Glutamatergic neuron (in vitro differentiated cells): ENCODE measurements at places on chromosomes 12 and 14. TPM values are rescaled to one million over a fixed set of nuclear protein-coding genes. Genes with fewer than 3 reads are reported as not detected.

Gene NUBPL
- total RNA-seq: 12.5 TPM

Gene SMIM41
- total RNA-seq: 0.88 TPM

DNA sequence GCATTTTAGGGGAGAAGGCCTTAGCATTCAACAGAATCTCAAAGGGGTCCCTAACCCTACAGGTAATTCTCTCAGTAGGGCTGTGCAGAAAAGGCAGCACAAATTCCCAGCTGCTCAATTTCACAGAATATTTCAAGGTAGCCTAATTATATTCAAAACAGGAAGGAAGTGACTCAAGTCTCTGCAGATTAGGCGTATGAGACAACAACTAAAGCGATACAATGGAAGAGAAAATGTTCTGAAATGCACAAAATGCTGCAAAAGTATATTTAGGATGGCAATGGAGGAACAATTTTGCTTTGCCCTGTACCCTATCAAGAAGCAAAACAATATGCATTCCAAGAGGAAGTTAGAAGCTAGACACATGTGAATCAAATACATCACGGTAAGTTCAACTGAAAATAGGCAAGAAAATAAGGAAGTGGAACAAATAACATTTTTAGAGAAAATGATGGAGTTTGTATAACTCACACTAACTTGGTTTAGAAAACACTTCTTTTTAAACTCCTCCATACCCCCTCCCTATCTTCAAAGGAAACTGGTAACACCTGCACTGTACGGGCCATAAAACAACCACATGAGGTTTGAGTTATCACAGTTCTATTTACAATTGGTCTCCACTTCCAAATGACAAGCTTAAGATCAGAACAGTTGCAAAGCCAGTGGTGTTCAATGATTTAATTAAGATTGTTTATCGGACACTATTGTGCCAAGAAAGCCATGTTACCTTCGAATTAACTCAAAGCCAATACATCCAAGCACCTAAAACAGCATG, 1.6 kb downstream of the GIT2 start:
- no peak for DNase-seq

GRCh38 chr14:41663473-41663850, 56.8 kb downstream of the LRFN5 start:
- no peak for DNase-seq

DNA sequence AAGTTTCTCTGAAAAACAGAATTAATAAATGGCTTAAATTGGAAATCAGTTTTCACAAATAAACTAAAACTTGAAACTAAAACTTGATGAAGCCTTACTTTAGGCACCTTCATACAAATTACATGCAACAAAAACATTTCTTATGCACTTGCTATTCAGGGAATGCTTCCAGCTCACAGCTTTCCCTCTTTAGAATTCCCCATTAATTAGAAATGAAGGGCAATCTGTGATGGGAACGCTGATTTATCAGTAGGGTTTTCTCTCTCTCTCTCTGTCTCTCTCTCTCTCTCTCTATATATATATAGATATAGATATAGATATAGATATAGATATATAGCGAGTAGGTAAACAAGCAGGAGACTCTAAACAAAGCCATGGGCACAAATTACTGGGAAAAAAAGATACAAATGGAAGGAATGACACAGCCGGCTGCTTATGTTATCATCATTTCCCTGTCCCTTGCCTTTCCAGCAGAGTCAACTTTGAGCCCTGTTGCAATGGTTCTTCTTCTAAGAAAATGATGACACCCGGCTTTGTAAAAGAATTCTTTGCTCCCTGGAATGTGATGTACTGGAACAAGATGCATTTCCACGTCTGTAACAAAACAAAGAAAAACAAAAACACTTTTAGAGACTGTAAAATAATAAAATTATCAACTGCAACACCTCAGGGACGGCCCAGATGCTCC, 1121.6 kb upstream of the TMEM132C start:
- no peak for DNase-seq

Gene PELI2
- 158 TPM for total RNA-seq

Gene DBX2
- not detected for total RNA-seq

Gene ACOT6
- not detected for total RNA-seq

GRCh38 chr14:66291756-66292155, 194.4 kb upstream of the CCDC196 start:
- no peak for DNase-seq

GRCh38 chr12:129971721-129972120, 67.9 kb upstream of the TMEM132D start:
- DNase-seq: no peak

DNA sequence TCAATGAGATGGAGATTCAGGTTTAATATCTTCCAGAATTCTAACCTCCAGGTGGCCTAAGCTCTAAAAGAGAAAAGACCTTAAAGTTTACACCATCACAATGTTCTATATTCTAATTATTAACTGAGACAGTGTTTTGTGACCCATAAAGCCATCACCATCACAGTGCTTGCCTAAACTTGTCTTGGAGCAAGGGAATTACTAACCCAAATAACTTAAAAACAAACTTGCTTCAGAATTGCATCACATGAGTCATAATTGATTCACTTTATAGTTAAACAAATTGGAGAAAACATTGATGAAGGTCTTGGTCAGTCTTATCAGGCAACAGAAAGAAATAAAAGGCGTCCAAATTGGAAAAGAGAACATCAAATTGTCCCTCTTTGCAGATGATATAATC, 54.5 kb upstream of the ALG10 start:
- DNase-seq: no peak

DNA sequence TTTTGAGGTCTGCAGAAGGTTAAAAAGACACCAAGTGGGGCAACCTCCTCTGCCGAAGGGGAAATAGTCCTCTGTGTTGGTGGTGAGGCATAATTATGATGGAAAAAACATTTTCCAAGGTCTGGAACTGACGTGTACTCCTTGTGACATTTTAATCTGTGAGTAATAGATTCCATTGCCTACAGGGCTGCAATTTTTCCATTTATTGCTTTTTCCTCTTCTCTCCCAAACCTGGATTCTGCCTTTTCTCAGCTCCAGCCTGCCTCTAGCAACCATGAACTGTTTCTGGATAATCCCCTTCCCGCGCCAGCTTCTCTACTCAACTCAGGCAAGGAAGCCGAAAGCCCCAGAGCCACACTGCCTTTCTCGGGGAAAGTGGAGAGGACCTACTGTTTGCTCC, 230.1 kb upstream of the PLXNC1 start:
- DNase-seq: no peak

- DNase-seq: no peak
Measured at GRCh38 chr12:78881685-78882084, 17.1 kb downstream of the SYT1 start.

DNA sequence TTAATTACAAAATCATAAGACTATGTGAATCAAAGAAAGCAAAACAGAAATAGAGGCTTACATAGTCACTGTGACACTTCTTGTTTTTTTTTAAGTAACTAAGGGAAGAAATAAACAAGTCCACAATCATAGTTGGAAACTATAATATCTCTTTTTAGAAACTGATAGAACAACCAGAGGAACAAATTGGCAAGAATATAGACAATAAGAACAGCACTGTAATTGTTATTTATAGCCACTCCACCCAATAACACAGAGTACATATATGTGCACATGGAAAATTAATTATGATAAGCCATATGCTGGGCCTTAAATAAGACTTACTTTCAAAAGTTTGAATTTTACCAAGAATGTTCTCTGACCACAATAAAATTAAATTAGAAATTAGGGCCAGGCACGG, 101.1 kb downstream of the PLEKHG7 start:
- no peak for DNase-seq

DNA sequence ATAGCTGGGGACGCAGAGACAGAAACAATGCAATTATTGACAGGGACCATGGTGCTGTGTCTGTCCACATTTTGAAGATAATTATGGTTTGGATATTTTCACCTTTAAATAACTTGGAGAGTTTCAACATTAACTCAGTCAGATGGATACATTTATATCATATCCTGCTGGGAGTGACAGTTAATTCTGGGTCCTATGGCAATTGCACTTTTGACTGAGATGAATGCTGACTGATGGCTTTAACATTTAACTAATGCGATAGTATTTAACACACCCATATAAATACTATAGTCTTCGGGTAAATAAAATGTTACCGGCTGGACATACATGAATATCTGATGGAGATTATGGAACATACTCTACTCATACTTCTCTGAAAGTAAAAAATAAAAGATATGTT, 118.3 kb downstream of the LRRK2 start:
- no peak for DNase-seq

DNA sequence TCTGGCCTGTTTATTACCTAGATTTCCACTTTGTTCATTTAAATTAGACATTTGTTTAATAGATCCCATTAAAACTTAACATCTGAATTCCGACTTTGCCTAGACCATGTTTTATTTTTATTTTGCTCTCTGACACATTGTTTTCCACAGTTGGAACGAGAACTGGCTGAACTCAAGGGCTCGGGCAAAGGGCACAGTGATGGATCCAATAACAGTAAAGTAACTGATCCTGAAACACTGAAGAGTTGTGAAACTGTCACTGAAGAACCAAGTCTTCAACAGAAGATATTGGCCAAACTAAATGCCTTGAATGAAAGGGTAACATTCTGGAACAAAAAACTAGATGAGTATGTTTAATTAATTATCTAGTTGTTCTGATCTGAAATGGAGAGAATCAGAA, 39.7 kb downstream of the LRRC9 start:
- no peak for DNase-seq

DNA sequence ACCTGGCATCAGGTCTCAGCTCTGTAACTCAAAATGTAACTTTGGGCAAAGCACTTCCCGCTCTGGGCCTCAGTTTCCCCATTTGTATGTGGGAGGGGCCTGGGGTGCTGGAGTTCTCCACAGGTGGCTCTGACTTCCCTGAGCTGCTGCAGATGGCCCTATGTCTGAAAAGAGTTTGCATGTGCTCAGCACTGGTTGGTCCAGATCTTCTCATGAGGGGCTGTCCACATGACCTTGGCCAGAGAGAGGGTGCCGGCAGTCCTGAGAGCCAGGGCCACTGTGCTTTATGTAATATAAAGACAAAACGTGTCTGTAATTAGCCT, 7.2 kb upstream of the CACNA2D4 start:
- DNase-seq: no peak

Gene INSM2
- 21.7 TPM for total RNA-seq

DNA sequence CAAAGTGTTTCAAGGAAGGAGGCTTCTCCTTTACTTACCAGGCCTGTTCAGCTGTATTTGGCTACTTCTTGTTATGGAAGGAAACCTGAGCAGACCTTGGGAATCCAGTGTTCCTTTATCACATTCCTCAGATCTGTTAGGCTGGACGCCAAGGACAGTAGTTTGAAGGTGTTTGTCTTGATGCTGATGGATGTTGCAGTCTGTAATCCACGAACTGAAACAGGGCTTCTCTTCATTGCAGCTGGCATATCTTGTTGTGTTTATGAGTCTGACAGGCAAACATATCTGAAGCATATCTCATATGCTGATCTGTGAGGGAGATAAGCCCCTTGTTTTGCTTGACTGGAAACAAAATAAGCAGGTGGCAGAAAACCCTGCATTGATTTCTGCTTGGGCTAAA, 904.3 kb downstream of the NRXN3 start:
- no peak for DNase-seq

DNA sequence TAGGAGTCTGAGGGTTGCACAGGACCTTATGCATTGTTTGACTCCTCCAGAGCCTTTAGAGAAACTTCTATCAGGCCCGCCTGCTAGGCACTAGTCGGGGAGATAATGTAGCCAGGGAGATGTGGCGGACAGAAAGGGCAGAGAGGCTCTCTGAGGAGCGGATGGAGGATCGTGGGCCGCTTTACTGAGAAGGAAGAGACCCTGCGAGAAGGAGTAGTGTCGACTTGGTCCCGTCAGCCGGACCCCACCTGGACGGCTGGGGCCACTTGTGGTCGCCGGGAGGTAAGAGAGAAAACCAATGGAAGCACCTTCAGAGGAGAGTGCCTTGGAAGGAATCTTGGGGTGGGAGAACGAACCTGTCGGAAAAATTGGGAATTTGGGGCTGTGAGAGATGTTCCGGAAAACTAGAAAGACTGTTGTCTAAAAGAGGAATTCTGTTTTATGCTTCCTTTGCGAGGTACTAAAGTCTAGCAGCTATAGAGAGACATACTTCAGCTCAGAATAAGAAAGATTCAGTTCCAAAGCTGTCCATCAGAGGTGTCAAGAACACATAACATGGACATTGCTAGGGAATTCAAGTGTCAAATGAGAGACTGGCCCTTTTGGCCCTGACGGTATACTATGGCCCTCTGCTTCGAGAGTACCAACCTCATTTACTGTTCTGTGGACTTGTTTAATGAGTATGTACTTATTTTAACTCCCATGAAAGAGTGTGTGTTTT, 660 bp upstream of the MCRS1 start:
- DNase-seq: no peak

DNA sequence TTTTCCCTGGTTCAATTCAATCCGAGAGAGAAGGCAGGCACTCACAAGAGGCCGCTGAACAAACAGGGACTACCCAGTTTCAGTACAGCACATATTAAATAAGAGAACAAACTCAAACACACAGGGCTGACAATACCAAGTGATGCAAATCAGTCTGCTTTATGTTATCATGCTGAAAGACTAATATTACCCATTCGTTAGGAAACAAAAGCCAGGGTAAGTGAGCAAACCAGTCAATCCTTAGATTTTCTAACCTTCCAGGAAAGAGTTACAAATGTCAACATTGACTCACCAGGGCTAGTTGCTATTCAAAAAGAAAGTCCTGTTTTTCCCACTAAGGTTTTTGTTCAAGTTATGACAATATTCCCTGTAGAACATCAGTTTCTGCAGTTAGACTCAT, 246.2 kb downstream of the C12orf42 start:
- DNase-seq: no peak

DNA sequence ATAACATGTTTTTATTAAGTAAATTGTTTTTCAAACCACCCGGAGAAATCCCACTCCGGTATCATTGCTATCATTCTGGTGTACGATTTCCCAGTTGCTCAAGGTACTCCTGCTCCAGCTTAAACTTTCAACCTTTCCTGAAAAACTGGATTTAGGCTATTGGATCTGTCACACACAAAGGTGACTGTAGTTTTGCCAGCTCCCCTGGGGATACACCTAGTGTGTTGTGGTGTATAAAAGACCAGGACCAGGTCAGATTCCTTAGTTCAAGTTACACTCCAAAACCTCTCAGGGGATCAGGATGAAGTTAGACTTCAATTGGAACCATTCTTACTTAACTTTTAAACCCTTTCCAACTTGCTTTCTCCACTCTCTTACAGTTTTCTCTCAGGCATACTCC, 303.9 kb downstream of the NOVA1 start:
- DNase-seq: no peak

DNA sequence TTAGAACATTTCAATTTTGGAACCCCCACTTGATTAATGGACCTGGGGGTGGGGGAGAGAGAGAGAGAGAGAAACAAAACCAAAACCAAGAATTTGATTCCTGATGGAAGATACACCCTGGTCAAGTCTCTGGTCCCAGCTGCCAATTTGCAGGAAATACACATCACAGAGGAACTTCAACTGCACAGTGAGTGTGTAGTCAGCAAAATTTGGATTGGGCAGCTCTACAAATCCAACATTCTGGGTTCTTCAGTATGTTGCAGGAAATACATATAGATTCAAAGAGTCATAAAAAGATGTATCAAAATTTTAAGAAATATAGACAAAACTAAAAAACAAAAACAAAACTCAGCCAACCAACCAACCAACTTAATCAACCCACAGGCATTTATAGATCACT, 17.4 kb downstream of the DNAH10 start:
- no peak for DNase-seq

Gene TAS2R46
- 3.3 TPM for total RNA-seq

Gene PTHLH
- 1.1 TPM for total RNA-seq

GRCh38 chr12:63124778-63125177, 26.2 kb downstream of the AVPR1A start:
- DNase-seq: no peak

Gene POLE
- 38.6 TPM for total RNA-seq

Gene NRXN3
- total RNA-seq: 1.2 TPM
